CD4-positive, alpha-beta memory T cell (primary cell): ENCODE measurements at places on chromosomes 11 and 22.

DNA sequence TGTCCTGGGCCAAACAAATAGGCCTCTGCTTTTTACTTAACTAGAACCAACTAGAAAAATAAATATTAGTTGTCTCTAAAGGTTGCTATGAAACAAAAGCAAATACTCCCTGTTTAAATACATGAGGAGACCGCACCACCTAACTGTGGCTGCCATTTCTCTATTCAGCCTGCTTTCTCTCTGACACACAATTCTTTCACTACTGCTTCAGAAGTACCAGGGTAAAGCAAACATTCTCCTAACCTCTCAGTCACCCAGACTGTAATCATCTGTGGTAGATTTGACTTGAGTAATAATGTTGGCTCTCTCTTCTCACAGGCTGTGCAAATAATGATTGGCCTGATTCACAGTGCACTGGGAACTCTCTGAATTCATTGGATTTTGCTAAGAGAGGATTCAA, 41.0 kb upstream of the MS4A8 start:
- DNase-seq = no peak

DNA sequence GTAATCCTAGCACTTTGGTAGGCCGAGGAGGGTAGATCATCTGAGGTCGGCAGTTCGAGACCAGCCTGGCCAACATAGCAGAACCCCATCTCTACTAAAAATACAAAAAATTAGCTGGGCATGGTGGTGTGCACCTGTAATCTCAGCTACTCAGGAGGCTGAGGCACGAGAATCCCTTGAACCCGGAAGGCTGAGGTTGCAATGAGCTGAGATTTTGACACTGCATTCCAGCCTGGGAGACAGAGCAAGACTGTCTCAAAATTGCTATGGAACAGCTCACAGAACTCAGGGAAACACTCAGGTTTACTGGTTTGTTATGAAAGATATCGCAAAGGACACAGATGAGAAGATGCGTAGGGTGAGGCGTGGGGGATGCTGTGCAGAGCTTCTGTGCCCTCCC, 2.7 kb downstream of the FAM118A start:
- DNase-seq = no peak

DNA sequence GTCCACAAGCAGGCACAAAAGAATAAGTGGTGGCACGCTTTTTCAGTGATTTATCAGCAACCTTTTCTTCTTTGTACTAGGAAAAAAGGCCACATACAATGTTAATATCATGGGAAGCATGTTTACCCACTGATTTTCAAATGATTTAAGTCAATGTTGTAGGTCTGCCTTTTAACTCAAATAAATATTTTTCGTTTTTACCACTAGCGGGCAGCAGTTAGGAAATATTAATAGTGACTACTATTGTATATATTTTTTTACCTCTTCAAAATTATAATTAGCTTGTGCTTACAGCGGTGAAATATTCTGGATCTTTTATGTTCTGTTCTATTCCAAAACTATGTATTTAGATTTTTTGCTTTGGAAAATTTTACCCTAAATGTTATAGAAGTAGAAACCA, 6.4 kb upstream of the SLC17A6 start:
- DNase-seq = no peak

GRCh38 chr22:20399866-20400605, 6.1 kb downstream of the ZNF74 start:
- no peak for DNase-seq

- DNase-seq = no peak
These were observed 21.5 kb downstream of the CTSC start for GRCh38 chr11:88315981-88316441.

DNA sequence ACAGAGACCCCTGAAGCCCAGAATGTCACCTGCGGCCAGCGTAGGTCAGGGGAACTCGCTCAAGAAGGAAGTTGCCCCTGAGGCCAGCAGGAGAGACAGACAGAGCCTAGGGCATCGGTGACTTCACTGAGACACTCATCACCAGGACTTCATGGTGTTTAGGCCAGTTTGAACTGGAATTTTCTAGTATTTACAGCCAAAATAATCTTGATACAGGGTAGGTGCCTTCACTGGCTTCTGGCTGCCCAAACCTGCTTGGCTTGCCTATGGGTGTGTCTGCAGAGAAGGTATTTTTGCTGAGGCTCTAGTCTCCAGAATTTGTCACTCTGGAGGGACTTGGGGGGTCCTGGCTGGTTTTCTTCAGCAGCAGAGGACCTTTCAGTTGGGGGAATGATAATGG, 86.6 kb downstream of the FBXO7 start:
- DNase-seq = no peak

DNA sequence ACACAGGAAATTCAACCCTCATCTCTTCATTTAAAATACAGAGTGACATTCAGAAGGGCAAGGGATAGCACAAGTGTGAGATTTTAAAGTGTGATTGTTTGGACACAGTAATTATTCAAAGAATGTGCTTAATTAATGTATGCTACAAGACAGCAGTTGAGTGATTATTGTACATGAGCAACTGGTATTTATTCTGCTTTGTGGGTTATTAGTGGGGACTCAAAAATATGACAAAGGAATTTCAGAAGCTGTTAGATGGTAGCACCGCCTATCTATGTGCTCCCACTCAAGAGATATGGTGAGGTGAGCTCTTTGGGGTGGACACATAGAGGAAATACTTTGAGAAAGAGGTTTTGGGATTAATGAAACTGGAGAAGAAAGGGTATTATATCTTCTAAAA, 5.8 kb upstream of the HBD start:
- no peak for DNase-seq

GRCh38 chr11:117099696-117100095, 1.5 kb upstream of the SIK3 start:
- no peak for DNase-seq

DNA sequence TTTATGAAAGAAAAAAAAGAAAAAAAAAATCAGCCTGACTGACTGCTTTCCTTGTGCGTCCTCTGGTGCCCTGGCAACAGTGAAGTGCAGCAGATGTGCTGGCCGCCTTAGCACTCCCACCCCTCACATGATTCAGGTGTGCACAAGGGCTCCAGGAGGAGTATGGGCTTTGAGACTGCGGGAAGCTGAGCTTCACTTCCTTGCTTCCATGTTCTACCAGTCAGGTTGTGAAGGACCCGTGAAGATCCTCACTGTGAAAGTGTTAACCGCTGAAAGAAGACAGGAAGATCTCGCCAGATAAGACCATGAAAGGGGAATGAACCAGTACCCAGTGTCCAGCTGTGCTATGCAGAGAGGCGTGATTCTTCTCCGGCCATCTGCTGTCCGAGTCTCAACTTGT, 48.2 kb downstream of the HIRA start:
- no peak for DNase-seq
